Amygdala (tissue), 56 donors: ENCODE measurements at places on chromosomes 5 and 9.

- DNase-seq = no peak
Measured at GRCh38 chr5:54492178-54492577, 25.4 kb upstream of the SNX18 start.

DNA sequence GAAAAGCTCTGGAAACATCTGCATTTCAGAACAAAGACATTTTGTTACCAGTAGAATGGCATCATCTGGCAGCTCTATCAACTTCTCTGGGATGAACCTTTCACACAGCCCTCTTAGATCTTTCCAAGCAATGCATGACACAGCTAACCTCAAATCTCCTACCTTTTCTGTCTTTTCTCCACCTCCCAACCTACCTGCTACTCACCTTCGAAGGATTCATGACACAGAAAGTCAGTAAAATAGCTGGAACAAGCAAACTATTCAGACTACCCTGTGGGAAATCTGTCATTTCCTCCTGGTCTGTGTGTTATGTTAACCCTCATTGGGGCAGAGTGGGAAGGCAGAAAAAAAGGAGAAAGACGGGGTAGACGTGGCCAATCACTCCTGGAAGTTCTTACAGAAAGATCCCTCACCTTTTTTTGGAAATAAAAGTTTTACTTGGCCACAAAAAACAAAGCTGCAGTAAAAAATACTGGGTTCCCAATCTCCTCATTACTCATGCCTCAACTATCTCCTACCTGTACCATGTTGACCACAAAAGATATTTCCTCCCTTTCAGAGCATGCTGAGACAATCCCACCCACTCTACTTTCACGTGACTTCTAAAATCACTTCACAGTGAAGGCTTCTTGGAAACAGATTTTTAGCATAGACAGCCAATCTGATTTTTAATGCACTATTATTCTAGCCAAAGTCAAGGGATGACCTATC is 362.1 kb upstream of the RFX3 start:
- no peak for DNase-seq

DNA sequence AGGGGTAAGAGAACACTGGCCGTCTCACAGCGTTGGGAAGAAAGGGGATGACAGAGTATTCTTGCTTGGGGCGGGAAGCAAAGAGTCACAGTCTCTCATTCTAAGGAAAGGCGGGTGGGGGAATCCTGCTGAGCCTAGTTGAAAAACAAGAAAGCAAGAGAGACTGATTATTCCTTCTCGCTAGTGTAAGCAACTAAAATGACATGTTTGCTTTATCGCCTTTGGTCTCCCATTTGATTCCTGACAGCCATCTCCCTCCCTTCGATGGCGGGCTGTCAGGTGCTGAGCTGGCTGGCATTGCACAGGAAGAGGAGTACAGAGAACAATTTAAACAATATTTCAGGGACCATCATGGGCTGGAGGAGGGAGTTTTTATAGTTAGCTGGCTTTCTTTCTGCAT is 331.3 kb downstream of the ASTN2 start:
- no peak for DNase-seq

DNA sequence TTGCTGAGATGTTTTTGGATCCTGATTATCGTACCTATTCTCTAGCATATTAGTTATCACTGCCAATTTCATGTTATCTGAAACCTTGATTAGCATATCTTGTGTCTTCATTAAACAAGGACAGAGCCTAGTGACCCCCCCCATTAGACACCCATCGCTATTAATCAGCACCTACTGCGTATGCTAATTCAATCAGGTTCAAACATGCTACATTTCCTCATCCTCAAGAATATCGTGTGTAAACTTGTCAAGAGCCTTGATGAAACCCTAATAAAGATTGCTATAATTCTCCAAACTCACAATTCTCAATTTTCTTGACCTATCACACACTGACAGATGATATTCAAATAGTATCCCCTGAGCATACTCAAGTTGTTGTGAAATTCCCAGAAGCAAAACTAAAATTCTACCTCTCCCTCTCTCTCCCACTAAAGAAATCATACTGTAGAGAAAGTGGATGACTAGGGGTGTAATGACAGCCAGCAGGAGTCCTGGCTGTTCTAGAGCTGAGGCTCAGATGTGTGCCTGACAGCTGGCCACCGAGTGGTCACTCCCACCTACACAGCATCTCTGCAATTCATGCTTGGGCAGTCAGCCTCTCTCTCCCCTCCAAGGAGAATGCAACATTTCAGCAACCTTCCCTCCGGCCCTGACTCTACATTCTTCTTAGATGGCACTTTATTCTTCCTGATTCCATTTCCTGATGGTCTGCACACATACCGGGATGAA is 9.2 kb upstream of the ZNF354A start:
- no peak for DNase-seq

DNA sequence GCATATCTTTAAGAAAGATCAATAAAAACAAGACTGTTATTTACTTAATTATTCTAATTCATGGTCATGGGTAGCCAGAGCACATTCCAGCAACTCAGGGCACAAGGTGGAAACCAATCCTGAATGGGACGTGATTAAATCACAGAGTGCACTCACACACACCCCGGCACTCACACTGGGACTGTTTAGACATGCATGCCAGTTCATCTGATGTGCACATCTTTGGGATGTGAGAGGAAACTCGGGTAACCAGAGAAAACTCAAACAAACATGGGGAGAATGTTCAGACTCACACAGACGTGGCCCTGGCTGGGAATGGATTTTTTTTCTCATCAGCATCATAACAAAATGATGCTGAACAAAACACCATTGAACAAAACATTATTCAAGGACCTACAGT is 29.4 kb downstream of the SMAD5 start:
- DNase-seq = no peak

GRCh38 chr5:137563301-137563645 is 64.1 kb upstream of the SPOCK1 start:
- no peak for DNase-seq

- no peak for DNase-seq
Measured at GRCh38 chr9:24816006-24816405, 270.3 kb upstream of the IZUMO3 start.

- DNase-seq = peak; percentile 23
Measured at GRCh38 chr9:126301985-126302603, 24.5 kb upstream of the MVB12B start.

- no peak for DNase-seq
Measured at GRCh38 chr9:126291925-126292324, 34.7 kb upstream of the MVB12B start.

GRCh38 chr5:33203931-33204330 is 236.8 kb upstream of the TARS1 start:
- no peak for DNase-seq

DNA sequence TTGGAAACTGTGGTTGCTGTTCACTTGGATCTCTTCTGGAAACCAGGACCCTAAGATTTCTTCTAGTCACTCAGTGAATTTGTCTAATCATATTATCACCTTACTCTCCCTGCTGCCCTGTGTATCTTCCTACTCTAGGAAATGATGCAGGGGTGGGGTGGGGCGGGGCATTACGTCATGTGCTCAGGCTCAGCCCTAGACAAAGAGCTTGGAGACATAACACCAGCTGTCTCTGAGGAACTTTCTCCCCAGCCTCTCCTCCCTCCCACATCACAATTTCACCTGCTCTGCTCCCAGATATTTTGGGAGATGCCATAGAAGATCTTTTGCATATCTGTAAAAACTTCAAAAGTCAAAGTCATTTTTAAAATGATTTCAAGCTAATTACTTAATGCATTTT is 470.4 kb downstream of the ZSWIM6 start:
- no peak for DNase-seq

- DNase-seq = no peak
Measured at GRCh38 chr9:6367128-6367890, 39.1 kb downstream of the TPD52L3 start.

DNA sequence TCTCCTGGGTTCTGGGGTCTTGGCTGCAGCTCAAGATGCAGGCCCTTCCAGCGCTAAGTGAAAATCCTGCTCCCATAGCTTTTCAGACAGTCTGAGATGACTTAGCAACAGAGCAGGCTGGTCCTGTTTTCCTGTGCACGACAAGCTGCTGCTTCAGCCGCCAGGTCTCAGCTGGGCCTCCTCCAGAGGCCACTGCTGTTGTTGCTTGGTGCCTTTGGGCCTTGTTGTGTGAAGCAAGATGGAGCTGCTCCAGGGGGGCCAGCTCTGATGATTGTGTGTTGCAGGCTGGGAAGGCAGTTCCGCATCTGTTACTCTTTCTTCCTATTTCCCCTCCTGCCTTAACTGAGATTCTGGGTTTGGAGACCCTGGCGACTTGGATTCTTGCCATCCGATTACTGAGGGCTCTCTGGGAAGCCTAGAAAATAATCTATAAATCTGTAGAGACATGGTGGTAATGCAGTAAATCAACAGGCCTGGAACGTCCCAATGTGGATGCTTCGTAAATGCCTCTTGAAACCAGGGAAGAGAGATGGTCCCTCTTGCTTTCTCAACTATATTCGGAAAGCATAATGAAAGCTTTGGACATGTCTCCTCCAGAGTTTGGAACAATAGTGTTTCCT is 3.2 kb downstream of the MAP1B start:
- peak; percentile 13 for DNase-seq

GRCh38 chr9:128121924-128122808 is 5.4 kb downstream of the PTGES2 start:
- DNase-seq = no peak

DNA sequence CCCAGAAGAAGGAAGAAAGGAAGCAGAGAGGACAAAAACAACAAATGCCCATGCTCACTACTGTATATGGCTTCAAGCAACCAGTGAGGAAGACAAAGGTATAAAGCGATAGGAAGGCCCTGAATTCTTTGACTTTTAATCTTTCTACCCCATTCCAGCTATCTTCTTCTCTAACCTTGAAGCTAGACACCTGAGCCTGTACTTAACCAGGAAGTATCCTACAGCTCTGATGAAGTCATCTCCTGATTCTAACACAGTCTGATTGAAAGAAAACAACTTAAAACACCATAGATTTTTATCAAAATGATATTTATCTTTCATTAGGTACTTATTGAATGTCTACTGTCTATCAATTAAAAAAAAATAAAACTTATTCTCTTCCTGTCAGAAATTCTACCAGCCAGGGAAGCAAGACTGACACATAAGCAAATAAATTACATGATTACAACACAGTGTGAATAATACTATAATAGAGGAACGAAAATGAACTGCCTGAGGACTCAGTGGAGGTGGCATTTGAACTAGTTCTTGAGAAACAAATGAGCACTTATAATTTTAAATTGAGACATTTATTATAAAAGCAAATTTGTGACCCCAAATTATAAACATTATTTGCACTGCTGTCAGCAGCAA is 123.3 kb upstream of the ELL2 start:
- DNase-seq = no peak
